ENCODE measurements at places on chromosomes 6 and 20.

- peak; percentile 33 for DNase-seq
Observed at GRCh38 chr6:28953039-28953584, 29.3 kb upstream of the TRIM27 start.

DNA sequence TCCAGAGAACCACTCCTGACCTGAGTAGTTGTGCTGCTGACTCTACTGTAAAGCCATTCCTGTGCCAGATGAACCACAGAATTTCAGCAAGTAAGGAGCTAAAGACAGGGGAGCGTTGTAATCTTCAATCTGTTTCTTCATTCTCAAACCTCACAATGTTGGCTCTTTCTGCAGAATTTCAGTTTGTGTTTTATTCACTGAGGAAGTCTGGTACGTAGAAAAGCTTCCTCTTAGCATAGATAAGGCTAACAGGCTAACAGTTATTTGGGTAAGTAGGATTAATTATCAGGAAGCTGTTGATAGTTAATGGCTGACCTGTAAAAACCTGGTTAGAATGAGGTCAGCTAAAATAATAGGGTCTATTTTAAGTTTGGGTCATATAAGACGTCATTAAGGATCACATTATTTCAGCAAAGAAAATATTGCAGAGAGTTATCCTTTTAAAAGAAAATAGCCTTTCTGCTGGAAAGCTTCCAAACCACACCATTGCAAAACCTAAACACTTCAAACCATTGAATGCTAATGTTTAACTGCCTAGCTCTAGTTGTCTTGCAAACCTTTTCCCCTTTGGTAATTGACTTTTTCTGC is 14.1 kb upstream of the TENT5A start:
- no peak for DNase-seq

DNA sequence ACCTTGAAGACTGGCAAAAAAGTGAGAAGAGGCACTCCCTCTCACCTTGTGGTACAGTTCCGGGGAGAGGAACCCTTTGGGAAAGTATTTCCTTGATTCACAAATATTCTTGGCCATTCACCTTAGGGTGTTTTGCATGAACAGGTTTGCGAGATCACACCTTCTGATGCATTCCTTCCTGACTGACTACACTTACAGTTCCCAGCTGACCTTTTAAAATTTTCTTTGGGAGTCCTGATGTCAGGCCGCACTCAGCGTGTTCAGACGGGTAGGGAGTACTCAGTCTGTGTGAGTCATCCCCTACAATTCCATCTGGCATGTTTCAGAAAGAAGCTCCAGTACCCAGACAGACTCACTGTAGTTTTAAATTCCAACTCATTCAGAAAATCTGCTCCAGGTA is 1.7 kb downstream of the ADGRF4 start:
- DNase-seq, result no peak

DNA sequence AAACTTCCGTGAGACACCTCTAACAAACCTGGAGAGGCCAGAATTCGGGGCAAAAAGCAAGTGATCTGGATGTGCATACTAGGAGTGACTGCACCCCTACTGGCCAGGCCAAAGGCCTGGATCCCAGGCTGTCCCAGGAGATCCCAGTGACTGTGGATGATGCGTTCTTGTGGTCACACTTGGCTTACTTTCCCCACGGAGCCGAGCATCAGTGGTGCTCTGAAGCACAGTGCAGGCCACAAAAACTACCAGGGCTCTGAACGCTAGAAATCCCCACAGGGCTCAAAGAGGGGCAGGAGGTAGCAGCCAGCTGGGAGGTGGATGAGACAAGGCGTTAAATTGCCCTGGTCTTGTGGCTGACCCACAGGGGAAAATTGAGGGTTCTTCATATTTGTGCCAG is 7.1 kb downstream of the TRIM26 start:
- no peak for DNase-seq

DNA sequence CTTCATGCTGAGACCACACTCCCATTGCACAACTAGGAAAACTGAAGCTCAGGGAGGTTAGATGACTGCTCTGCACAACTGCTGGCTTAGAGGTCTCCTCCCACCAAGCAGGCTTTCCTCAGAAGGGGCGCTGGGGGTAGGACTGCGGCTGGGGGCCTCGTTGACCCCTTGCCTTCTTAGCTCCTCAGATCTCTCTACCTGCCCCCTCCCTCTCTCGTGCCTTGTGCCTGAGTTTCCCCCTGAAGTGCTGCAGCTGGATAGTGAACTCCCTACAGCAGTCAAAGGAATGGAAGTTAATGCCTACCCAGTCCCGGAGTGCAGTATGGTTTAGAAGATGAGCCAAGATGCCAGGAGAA is 149.8 kb downstream of the GRM4 start:
- DNase-seq, result no peak

GRCh38 chr6:169837529-169838250 is 86.3 kb downstream of the ERMARD start:
- no peak for DNase-seq

- DNase-seq, result no peak
Observed at GRCh38 chr6:142765306-142765705, 179.7 kb downstream of the HIVEP2 start.

- no peak for DNase-seq
Observed at GRCh38 chr6:122369536-122369935, 29.9 kb upstream of the HSF2 start.

GRCh38 chr6:135568379-135568778 is 70.8 kb upstream of the AHI1 start:
- DNase-seq, result peak; percentile 66

- DNase-seq, result no peak
Observed at GRCh38 chr6:19368511-19368910, 468.7 kb upstream of the ID4 start.

DNA sequence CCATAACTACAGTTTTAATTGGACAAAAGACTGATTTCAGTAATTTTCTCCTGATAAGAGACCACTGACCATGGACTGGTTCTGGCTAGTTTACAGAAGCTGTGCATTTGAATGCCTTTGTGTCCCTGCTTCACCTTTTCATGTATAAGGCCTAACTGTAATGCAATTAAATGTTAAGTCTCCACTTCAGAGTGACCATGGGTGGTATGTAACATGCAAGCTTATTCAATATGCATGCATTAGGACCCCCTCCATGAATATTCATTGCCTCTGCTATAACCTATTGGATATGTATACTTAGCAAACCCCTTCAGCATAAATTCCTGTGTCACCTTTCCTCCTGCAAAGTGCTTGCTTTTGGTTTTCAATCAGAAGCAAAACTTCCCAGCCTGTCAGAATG is 2.2 kb downstream of the UBD start:
- DNase-seq, result no peak

DNA sequence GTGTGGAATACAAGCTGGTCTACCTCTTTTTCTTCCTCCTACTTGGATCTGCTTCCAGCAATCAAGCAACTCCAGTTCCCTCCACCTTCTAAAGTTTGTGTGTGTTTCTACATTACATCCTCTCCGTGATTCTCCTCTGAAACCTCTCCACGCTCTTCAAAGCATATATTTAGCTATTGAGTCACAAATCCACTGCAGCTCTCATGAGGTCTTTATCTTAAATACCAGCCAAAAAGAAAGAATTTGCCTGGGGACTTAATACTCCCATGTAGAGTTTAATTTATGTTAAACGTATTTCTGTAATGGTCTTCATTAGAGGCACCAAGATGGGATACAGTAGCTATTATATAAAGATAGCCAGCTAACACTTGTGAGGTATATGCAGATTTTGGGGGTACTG is 78.7 kb downstream of the FOXC1 start:
- DNase-seq, result no peak

DNA sequence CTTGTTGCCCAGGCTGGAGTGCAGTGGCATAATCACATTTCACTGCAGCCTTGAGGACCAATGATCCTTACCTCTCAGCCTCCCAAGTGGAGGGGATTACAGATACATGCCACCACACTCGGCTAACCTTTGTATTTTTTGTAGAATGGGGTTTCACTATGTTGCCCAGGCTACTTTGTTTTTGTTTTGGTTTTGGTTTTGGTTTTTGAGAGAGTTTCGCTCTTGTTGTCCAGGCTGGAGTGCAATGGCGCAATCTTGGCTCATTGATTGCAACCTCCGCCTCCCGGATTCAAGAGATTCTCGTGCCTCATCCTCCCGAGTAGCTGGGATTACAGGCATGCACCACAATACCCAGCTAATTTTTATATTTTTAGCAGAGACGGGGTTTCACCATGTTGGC is 105.5 kb downstream of the BMP7 start:
- DNase-seq, result no peak

DNA sequence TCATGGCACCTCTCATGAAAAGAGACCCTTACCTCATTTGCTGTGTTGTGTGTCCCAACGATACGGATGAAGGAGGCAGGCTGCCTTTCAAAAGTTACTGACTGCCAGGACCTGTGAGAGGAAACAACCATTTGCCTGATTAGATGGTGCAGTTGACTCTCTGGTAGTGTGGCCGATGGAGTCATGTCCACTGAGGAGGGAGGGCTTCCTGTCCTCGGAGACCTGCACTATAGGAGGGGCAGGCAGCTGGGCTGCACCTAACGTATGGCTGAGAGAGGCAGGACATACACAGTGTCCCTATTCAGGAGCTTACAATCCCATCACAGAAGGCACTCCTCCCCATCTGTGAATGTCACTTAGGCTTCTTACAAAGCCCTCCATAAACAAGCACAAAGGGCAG is 373.0 kb downstream of the ZFAND3 start:
- DNase-seq, result no peak

DNA sequence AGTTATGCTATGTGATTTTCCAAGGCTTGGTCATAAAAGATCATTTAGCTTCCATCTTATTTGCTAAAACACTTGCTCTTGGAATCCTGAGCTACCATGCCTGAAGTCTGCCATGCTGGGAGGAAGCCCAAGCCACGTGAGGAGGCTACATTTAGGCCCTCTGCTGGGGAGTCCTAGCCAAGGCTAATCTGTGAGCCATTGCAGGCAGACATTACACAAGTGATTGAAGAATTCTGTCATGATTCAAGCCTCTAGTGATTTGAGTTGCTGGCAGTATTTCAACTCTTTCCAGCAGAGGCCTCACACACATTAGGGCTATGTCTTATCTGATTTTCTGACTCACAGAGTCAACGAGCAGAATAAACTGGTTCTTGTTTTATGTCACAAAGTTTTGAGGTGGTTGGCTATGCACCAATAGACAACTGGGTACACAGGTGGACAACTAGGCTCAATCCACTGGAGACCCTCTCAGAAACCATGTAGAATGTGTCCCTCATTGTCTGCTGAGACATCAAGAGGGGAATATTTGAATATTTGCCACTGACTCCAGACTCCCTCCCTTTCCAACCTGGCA is 227.2 kb upstream of the SULF2 start:
- no peak for DNase-seq

DNA sequence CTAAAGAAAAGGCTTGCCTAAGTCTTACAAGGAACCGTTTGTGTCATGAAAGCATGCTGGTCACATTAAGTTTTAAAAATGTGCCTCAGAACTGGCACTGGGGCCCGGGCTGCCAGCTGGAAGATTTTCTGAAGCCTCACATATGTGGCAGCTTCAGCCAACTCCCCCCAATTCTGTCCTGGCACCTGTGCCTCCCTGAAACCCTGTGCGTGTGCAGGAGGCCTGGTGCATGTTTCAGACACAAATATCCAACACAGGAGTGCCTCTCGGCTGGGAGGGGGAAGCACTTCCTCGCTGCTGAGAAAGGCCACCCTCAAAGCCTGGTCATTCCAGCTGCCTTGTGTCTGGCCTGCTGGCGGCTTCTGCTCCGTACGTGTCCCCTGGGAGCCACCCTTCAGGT is 188.5 kb upstream of the SNX9 start:
- no peak for DNase-seq

GRCh38 chr20:22088882-22089281 is 383.4 kb downstream of the PAX1 start:
- no peak for DNase-seq

DNA sequence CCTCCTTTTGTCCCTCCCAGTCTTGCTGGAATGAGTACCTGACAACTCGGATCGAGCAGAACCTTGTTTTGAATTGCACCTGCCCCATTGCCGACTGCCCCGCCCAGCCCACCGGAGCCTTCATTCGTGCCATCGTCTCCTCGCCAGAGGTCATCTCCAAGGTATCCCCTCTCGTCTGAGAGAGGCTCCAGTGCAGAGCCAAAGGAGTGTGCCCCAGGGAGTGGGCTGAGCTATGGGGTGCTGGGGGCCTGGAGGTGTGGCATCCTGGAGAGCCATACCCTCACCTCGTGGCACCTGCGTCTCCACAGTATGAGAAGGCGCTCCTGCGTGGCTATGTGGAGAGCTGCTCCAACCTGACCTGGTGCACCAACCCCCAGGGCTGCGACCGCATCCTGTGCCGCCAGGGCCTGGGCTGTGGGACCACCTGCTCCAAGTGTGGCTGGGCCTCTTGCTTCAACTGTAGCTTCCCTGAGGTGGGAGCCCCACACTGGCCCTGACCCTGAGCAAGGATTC is 8.8 kb downstream of the DNPH1 start:
- no peak for DNase-seq

DNA sequence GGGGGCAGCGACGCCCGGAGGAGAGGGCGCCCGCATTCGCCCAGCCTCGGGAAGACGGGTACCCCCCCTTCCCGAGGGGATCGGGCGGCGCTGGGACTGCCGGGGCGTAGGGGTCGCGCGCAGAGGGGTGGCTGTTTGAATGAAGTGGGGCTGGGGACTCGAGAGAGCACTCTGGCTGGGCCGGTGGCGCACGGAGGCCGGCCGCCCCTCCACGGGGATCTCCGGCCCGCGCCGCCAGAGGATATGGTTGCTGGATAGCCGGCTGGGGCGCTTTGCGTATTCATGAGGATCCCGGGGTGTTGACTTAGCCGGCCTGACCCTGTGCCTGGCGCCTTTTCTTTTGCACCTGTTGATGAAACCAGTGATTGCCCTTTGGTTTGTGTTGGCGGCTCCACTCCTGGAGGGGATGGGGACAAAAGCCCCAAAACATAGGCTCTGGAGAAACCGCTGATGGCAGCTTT is 469 bp downstream of the SYNJ2 start:
- peak; percentile 26 for DNase-seq

GRCh38 chr6:73340048-73340447 is 14.0 kb downstream of the DPPA5 start:
- no peak for DNase-seq

- DNase-seq, result no peak
Observed at GRCh38 chr20:51801823-51802123, 548 bp downstream of the SALL4 start.

DNA sequence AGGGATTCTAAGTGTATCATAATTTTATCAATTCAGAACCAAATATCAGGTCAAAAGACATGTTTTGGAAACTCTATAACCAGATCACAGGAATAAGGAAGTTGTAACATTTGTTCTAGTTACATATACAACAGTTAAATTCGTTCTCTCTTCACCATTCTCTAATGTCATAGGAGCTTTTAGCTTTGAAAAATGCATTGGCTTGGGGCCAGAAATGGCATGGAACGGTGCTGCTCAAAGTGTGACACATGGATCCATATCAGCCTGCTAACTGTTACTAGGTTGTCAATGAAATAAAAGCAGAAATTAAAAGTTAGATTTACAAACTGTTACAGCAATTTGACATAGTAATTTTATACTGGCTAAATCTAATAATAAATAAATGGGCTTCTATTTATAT is 120.3 kb downstream of the LCA5 start:
- no peak for DNase-seq

- DNase-seq, result no peak
Observed at GRCh38 chr20:54601831-54602515, 126.6 kb downstream of the DOK5 start.

GRCh38 chr6:54900666-54901065 is 54.1 kb downstream of the FAM83B start:
- DNase-seq, result no peak

Measured in activated T-helper 2 cell treated with anti-CD3 and anti-CD28 coated beads, Interferon-gamma antibody, Interleukin-2, Interleukin-4, amounts not matched to agents 10 μg/mL and 5 μg/mL and 100 μg/mL, durations not matched to agents 14 hours and 24 hours and 36 hours (primary cell).